ENCODE measurements at places on chromosomes 12 and 14. TPM values are rescaled to one million over a fixed set of nuclear protein-coding genes. Genes with fewer than 3 reads are reported as not detected.

The CCNT1 gene
- total RNA-seq: 60.4 TPM

The CCDC60 gene
- total RNA-seq: not detected

The IGF1 gene
- 1.3 TPM for total RNA-seq

The TSHR gene
- 0.39 TPM for total RNA-seq

The FLVCR2 gene
- total RNA-seq: 5.0 TPM

The RSRC2 gene
- total RNA-seq: 115 TPM

The MANSC1 gene
- total RNA-seq: 0.20 TPM

The CS gene
- total RNA-seq: 176 TPM

The VRTN gene
- not detected for total RNA-seq

The LBHD2 gene
- not detected for total RNA-seq

The FOXM1 gene
- 86.9 TPM for total RNA-seq

The MAP4K5 gene
- total RNA-seq: 46.1 TPM

The SLCO1B1 gene
- total RNA-seq: not detected

The TAS2R43 gene
- 0.54 TPM for total RNA-seq

The MDP1 gene
- 15.4 TPM for total RNA-seq

The TAS2R30 gene
- total RNA-seq: 3.1 TPM

The RASAL1 gene
- 2.3 TPM for total RNA-seq
